ENCODE measurements at places on chromosomes 2 and 18. TPM values are rescaled to one million over a fixed set of nuclear protein-coding genes. Genes with fewer than 3 reads are reported as not detected.

SCN7A gene
- 109 TPM for total RNA-seq

TLX2 gene
- not detected for total RNA-seq

DNA sequence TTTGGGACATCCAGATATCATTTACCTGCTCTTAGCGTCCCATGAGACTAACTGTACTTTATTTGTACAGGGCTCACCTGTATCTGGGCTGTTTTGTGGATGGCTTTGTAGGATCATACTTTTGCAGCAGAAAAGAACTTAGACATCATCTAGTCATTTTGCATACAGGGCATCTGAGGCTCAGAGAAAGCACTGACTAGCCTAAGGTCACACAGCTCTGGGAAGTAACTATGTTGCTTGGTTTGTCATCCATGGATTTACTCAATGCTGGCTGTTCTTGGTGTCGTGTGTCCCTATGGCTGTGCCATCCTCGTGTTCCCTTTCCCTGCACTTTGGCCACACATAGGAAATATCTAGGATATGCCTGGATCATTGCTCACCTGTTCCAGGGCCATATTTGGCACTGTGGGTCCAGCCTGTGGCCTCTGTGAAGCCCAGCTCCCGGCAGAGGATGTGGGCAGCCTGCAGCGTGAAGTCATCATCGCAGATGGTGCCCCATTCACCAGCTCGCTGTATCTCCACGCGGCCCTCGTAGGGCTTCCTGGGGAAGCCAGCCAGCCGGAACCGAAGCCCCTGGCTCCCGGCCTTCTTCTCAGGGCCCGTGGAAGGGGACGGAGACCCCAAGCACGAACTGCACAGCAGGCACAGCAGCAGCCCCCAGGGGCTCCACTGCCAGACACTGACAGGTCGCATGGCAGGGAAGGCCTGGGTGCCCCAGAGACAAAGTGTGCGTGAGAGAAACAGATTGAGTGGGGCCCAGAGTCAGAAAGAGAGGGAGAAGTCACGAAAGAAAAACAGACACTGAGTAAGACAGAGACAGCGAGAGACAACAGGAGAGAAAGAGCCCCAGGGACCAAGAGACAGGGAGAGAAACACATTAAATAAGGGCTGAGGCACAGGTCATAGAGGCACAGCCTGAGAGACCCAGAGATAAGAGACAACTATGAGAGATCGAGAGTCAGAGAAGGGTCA lies 1.5 kb downstream of the LOXL3 start:
- no peak for DNase-seq

DNA sequence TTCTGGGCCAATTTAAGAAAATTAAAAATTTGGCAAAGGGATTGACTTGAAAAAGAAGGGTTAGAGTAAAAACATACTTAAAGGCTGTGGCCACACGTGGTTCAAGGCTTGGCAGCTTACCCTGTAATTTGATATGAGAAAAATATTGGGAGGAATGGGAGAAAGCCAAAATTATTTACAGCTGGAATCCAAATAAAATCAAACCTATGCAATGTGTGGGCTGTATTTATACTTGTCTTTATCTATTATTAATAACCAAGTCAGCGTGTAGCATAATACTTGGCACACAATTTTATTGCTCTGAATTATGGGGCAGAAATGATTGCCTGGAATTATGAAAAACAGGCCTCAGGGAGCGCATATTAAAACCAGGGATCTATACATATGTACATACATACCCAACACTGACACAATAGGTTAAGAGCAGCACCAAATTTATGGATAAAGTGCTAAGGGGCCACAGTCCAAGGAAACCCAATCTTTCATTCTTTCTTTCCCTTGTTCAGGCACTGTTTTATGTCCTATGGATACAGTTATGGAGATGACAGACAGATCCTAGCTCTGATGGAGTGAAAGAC lies 35.6 kb downstream of the FAM124B start:
- DNase-seq = no peak

DNA sequence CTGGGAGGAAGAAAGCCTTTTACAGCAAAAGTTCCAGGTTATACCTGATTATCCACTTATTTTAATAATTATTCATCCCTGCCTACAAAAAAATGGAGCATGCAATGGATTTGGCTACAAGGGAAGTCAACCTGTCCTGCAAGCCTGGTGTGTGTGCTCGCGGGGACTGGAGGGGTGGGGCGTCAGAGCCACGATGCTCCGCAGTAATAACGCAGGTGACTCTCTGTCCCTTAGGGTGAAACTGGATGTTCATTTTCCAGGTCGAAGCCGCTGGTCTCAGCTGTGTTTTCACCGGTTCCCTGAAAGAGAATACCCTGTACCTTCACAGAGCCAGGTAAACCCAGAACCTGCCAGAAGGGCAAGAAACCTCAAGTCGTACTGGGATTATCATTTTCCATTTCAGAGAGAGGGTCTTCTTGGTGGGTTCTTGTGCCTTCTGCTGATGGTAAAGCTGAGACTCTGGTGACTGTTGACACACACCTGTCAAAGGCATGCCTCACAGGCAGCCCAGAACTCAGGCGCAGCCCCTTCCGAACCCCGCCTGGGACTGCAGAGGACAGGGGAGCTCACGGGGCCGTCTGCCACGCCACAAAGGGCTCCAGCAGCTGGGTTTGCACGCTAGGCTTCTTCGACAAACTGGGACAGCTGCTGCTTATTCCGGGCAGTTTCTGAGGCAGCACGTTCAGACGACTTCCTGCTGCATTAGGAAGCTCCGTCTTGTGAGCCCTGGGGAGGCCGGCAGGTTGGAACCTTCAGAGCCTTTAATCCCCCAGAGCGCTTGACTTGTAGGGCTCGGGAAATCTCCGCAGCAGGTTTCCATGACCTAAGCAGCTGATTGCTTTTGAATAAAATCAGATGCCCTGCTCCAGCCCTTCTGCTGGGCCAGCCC lies 58.6 kb downstream of the KCNG2 start:
- DNase-seq = no peak

GRCh38 chr2:104812286-104812685 lies 41.6 kb upstream of the POU3F3 start:
- no peak for DNase-seq
